ENCODE measurements at places on chromosomes 6 and 20. TPM values are rescaled to one million over a fixed set of nuclear protein-coding genes. Genes with fewer than 3 reads are reported as not detected.

ZHX3 gene
- total RNA-seq, result 27.7 TPM

KCNK15 gene
- 4.1 TPM for total RNA-seq

CLVS2 gene
- total RNA-seq, result not detected

UST gene
- 19.5 TPM for total RNA-seq

CD109 gene
- total RNA-seq, result 12.8 TPM
